ENCODE measurements at places on chromosomes 7 and 10.

DNA sequence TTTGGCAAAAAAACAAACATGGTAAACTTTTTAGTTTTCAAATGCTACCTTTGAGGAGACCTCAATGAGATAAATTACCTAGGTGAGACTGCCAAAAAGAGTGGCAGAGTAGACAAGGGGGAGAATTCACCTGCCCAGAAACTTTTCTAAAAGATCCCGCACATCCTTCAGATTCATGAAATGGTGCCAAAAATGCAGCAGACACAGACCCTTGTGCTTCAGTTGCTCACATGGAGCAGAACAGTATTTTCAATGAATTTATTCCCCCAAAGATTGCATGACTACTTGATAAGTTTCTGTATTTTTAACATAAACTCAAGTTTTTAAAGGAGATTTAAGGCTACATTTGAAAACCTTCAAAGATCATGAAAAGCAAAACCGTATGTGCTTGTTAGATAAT is 270.0 kb downstream of the TRIL start:
- no peak for DNase-seq

DNA sequence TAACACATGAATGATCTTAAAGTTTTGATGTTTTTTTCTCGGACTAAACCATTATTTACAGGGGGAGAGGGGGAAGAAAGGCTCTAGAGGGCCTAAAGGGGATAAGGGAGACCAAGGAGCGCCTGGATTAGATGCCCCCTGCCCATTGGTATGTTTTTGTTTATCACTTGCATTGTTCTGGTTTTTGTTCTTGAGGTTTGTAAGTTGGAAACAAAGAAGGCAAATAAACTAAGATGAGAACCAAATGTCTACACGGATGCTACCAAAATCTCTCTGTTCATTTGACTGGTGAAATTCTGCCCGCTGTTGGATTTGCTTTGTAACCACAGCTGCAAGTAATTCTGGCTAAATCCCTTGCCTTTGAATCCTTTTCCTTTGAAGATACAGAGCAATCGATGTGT is 99.8 kb upstream of the MACROH2A2 start:
- DNase-seq, result no peak

DNA sequence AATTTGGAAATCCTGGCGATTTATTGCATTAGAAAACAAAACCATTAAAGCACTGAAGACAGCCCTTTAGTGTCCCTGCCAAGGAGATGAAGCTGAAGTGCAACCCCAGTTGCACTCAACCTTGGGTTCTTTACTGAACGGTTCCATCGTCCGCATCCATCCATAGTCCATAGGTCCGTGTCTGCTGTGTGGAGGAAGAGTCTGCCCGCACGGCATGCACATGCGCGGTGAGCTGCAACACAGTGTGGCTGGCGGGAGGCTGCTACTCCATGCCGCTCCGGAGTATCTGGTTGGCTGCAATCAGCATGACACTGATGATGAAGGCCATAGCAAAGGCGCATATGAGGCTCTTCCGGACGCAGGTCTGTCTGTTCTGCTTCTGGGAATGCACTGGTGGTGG is 624.6 kb downstream of the CALN1 start:
- DNase-seq, result no peak

- no peak for DNase-seq
Observed at GRCh38 chr7:156703773-156704482, 63.4 kb downstream of the RNF32 start.

DNA sequence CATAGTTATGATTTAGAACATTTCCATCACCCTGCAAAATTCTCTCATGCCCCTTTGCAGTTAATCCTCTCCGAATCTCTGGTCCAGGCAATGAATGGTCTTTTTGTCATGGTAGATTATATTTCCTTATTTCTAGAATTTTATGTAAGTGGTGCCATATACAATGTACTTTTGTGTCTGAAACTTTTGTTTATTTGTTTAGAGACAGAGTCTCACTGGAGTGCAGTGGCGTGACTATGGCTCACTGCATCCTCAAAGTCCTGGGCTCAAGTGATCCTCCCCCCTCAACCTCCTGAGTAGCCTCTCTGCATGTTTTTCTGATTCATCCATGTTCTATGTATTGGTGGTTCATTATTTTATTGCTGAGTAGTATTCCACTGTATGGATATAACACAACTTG is 23.2 kb upstream of the PDK4 start:
- DNase-seq, result no peak

DNA sequence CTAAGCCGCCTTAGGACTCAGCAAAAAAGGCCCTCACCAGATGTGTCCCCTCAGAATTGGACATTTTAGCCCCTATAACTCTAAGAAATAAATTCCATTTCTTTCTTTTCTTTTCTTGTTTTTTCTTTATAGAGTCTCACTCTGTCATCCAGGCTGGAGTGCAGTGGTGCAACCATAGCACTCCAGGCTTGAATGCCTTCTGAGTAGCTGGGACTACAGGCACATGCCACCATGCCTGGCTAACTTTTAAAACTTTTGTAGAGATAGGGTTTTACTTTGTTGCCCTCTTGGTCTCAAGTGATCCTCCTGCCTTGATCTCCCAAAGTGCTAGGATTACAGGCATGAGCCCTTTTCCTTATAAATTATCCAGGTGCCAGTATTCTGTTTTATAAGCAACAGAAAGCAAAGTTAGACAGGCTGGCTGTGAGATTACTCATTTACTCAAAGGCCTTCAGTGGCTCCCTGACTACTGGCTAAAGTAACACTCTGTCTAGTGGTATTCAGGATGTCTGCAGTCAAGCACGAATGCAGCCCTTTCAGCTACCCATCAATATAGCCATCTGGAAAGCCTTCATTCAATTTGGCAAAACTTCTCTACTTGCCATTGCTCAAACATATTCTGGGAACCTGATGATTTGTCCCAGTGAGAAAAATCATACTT is 128.6 kb downstream of the ICA1 start:
- DNase-seq, result no peak

DNA sequence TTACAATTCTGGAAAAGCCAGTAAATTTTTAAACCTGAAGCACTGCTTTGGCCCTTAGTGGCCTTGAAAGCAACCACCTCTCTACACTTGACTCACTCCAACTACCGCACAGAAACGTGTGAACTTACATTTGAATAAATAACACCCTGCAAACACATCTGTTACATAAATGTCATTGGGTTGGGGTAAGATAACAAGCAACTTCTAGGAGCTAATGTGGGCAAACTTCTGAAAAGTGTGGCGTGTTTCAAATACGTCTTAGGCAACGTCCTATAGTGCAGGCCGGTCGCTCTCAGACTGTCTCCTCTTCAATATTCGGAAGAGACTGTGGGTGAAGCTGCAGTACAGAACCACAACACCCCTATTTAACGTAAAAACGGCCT is 474 bp downstream of the ORC5 start:
- DNase-seq, result no peak

- no peak for DNase-seq
Observed at GRCh38 chr10:58608826-58609531, 96.3 kb downstream of the BICC1 start.

DNA sequence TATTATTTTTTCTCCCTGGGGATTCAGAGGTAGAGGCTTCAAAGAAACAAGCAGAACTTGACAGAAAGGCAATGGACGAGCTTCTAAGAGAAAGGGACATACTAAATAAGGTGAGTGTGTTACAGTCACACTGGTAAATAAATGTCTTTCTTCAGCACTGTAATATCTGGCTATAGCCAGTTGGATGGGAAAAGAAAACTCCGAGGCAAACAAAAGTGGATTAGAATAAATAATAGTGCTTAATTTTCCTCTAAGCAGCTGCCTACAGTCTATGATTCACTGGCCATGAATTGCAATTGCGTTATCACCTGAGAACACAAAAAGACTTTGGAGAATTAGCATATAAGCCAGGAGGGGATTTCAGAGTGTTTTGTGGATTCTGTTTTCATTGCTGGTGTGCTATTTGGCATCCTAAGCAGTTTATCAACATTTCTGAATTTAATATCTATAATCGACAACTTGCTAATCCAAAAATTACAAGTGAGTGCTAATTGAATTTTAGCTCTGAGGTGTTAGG is 23.2 kb downstream of the CFAP58 start:
- no peak for DNase-seq

GRCh38 chr7:141339603-141340002 is 211.6 kb upstream of the AGK start:
- DNase-seq, result no peak

- no peak for DNase-seq
Observed at GRCh38 chr7:129781928-129782817, 170.6 kb downstream of the UBE2H start.

DNA sequence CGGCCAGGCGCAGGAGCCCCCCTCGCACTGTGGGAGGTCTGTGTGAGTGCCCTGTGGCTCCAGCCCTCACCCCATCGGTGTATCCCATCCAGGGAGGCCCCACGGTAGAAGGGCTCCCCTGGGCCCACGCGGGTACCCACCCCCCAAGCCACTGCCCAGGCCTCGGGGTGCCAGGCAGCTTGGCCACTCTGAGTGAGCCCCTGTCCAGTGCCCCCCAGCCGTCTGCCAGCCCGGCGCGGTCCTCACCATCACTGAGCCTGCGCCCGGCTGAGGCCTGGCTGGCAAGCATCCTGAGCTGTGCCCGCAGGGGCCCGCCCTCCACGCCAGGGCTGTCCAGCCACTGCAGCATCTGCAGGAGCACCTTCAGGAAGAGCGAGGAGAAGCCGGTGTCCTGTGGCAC is 19.2 kb upstream of the MICALL2 start:
- no peak for DNase-seq

DNA sequence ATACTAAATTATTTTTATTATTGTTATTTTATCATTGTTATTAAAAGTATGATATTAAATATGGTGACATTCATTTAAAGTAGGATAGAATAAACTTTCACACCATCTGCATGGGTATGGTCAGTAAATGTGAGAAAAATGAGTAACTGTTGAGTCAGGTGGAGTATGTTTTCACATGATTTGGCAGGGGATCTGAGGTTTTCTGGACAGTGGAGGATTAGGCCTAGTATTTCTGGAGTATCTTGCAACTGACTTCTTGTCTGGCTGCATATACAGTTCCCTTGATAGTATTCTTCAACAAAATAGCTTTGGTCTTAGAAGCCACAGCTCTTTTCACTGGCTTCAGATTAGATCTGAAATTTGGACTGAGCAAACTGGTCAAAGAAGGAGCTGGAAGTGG is 54.5 kb downstream of the GBF1 start:
- no peak for DNase-seq

DNA sequence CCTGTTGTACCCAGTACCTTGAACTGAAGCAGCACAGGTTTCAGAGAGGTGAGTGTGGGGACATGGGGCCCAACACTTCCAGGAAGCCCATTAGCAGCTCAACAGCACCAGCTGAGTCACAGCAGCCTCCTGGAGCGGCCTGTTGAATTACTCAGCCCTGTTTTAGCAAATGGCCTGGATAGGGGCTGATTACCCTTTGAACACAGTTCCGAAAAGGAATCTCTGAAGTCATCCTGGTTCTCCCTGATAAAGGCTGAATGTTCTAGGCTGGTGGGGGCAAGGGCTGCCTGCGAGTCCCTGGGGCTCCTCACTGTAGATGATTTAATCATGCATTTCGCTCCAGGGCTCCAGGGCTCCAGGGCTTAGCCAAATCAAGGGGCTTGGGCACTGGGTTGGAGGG is 287.5 kb downstream of the GRID1 start:
- DNase-seq, result no peak

DNA sequence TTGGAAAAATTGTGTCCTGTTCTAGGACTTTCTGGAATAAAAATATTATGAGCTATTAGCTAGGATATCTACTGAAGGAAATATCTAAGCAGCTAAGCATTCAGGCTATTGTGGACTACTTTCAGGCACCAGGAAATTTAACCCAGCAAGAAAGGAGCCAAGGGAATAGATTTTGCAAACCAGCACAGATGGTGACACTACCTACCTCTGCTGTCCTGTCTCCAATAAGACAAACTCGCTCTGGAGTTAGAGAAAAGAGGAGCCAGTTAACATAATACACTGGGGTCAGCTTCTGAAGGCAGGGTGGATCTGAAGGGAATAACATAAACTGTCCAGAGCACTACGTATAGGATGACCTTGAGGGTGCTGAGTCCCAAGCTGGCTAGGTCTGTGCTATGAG is 223.7 kb upstream of the PRSS58 start:
- no peak for DNase-seq

- DNase-seq, result no peak
Observed at GRCh38 chr7:116037401-116037800, 6.8 kb upstream of the TFEC start.

- no peak for DNase-seq
Observed at GRCh38 chr10:44180321-44181168, 204.4 kb downstream of the CXCL12 start.

DNA sequence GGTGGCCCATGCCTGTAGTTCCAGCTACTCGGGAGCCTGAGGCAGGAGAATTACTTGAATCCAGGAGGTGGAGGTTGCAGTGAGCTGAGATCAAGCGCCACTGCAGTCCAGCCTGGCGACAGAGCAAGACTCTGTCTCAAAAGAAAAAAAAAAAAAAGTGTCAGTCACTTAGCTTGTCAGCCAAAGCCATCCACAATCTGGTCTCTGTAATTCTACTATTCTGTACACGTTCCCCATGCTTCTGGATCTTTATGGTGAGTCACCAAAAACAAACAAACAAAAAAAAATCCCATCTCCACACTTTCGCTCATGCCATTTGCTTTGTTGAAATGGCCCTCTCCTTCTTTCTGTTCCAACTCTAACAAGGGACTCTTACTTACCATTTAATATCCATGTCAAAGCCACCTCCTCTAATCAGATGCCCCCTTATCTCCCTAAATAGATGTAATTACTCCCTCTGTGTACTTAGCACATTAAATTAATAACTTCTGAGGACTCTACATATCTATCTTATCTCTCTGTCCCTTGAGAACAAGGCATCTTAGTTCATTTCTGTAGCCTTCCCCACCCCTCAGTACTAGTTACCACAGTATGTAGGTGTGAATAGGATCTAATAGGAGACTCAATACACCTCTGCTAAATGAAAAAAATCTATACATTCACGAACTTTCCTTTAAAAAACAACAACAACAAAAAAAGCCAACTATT is 128.4 kb downstream of the ELMO1 start:
- no peak for DNase-seq

GRCh38 chr10:58341947-58342346 is 7.1 kb downstream of the UBE2D1 start:
- no peak for DNase-seq

GRCh38 chr10:114953047-114953446 is 15.1 kb downstream of the TRUB1 start:
- DNase-seq, result no peak

GRCh38 chr10:16481052-16481728 is 40.5 kb downstream of the C1QL3 start:
- no peak for DNase-seq
